Breast epithelium (tissue), 4 donors: ENCODE measurements at places on chromosomes 1 and 21.
A peak's percentile ranks its signal among the peaks of the same experiment; 100 is the strongest.

DNA sequence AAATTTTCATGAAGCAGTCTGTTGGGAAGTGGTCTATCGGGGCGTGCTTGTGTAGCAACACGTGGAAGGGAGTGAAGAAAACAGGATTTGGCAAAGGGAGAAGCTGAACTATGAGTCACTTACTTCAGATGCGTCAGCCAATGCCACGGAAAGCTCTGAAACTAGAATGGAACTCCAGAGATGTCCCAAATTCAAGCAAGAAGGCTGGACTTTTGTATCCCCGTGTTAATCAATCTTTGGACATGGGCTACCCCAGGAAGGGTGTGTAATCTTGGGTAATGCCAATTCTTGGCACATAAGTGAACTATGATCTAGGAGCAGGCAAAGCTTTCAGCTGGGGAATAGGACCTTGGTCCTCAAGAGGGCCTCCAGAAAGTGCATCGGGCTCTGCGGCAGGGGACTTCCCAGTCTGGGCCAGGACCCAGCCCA lies 102.6 kb downstream of the ADSS2 start:
- no peak for DNase-seq

GRCh38 chr1:18293291-18293690 lies 185.7 kb downstream of the IGSF21 start:
- no peak for DNase-seq

- DNase-seq: no peak
These were observed at the start of gene LCE4A for GRCh38 chr1:152707860-152708259. TSS of gene LCE4A (plus strand) at chr1:152708160. CDS start at chr1:152709076, 916 bp downstream.

DNA sequence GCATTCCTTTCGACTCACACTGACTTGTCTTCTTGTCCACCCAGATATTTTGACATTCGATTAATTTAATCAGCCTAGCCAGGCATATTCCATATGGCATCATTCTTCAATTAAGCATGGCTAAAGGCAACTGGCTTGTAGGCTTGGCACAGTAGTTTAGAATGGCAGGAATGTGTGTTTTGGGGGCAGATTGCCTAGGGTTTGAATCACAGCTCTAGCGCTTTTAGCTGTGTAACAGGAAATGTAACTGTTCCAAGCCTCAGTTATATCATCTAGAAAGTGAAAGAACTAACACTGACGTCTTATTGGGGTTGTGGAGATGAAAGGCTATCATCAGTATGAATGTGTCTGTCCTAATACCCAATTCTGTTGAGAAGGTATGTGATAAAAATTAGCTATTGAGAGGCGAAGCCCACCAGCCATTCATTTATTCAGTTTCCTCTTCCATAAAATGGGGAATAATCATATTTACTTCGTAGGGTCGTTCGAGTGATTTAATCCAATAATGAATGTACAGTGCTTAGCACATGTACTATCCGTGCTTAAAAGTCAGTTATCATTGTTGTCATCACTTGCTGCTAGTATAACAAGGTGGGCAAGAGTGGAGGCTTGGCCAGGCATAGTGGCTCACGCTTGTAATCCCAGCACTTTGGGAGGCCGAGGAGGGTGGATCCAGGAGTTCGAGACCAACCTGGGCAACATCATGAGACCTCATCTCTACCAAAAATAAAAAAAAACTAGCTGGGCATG lies 41.6 kb upstream of the GRHL3 start:
- no peak for DNase-seq

- DNase-seq: no peak
These were observed 81.7 kb upstream of the WNT4 start for GRCh38 chr1:22224631-22225030.

GRCh38 chr1:55457874-55458273 lies 242.7 kb upstream of the USP24 start:
- no peak for DNase-seq

DNA sequence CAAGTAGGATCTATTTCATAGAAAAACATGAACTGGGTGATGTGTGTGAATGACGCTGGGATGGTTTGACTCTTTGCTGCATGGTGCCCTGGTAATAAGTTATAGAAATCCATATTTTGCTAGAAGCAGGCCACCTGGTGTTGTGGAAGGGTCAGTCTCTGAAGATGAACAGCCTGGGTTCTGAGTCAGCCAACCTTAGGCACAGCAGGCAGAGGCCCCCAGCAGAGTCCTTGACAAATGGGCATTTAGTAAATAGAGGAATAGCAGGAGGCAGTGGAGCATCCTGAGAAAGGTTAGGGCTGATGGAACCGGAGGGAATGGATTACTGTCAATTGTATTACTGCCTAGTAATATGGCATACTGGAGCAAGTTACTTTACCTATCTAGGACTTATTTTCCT lies 20.9 kb downstream of the FGGY start:
- DNase-seq: no peak

DNA sequence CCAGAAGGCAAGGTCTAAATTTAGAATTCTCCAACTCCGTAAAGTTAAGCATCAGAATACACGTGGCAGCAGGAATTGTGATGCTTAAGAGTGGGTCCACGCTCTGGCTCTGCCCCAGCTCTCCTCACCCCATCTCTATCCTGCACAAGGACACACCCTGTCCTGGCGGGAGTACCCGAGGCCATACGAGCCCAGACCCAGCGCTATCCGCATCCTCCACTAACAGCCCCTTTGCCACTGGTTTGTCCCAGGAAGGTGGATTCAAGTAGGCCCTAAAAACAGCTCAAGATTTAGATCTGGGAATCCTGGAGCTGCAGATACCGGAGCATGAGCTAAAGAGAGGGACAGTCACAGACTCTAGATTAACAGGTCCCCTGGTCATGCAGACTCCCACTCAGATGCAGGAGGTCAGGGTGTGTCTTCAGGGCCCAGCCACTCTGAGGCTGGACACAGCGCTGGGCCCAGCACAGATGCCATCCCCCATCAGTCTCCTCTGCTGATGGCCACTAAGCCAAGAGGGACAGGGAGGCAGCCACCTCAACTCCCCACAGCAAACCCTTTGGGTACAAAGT lies 393.3 kb downstream of the NPHP4 start:
- no peak for DNase-seq

DNA sequence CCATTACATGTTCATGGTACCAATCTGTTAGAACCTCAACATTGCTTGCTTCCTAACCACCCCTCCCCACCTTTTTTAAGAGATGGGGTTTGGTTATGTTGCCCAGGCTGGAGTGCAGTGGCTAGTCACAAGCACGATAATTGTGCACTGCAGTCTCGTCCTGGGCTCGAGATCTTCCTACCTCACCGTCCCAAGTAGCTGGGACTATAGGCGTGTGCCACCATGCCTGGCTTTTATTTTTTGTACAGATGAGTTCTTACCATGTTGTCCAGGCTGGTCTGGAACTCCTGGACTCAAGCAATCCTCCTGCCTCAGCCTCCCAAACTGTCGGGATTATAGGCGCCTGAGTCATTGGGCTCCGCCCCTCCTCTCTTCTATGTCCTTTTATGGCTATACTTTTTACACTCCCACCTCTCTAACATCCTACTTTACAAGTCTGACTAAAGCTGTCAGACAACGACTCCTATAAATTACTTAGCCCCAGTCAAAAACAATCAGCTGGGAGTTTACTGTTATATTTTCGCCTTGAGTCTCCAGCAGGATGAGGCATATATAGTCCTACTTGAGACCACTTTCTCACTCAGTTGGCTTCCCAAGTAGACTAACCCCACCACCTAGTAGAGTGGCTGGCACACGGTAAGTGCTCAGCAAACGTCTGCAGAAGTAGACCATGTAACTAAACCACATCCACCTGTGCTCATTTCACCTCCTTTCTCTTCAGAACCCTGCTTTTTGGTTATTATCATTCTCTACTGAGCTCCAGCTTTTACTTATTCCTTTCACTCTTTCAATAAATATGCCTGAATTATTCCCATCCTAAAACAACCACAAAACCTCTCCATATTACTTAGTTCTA lies 13.8 kb downstream of the ENSA start:
- no peak for DNase-seq

- DNase-seq: no peak
These were observed 146.6 kb downstream of the HHAT start for GRCh38 chr1:210475321-210475720.

- no peak for DNase-seq
These were observed 15.0 kb upstream of the ANGPTL1 start for GRCh38 chr1:178885869-178886268.

DNA sequence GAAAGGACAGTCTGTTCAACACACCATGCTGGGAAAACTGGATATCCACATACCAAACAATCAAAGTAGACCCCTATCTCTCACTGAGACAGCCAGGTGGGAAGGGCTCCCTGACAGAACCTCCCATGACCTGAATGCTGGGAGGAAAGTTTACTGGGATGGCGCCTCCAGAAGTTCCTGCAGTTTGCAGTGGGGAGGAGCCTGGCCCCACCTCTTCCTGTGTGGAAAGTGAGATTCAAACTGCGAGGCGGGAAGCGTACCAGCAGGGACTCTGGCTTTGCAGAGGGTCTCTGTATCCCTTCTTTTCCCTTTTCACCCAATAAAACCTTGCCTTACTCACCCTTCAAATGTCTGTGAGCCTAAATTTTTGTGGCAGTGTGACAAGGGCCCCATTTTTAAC lies 190.7 kb downstream of the HHIPL2 start:
- DNase-seq: no peak

- no peak for DNase-seq
These were observed 81.7 kb upstream of the BEND5 start for GRCh38 chr1:48858200-48858920.

- no peak for DNase-seq
These were observed 591.0 kb downstream of the ADGRL2 start for GRCh38 chr1:82391712-82392111.

DNA sequence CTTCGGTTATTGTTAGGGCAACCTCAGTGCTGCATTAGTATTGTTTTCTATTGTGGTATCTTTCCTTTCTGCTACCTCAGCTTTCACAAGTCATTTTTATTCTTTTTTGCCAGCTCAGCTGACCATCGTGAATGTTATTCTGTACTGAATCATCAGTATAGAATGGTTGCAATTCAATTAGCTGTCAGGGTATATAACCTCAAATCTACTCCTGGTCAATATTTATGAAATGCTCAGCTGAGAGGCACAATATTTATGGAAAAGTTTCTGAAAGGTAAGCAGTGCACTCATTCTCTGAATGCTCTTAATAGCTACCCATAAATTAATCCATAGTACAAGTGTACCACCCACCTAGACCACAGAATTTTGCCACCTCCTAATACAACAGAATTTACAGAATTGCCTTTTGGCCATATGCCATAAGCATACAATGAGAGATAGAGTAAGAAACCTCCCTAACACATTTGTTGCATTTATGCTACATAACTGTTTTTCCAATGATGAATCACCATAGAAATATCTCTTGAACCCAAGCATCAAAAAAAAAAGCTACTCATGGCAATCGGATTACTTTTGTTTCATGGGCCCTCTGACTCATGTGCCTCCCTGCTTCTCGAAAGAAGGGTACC lies 732.6 kb upstream of the CHRM3 start:
- DNase-seq: no peak

DNA sequence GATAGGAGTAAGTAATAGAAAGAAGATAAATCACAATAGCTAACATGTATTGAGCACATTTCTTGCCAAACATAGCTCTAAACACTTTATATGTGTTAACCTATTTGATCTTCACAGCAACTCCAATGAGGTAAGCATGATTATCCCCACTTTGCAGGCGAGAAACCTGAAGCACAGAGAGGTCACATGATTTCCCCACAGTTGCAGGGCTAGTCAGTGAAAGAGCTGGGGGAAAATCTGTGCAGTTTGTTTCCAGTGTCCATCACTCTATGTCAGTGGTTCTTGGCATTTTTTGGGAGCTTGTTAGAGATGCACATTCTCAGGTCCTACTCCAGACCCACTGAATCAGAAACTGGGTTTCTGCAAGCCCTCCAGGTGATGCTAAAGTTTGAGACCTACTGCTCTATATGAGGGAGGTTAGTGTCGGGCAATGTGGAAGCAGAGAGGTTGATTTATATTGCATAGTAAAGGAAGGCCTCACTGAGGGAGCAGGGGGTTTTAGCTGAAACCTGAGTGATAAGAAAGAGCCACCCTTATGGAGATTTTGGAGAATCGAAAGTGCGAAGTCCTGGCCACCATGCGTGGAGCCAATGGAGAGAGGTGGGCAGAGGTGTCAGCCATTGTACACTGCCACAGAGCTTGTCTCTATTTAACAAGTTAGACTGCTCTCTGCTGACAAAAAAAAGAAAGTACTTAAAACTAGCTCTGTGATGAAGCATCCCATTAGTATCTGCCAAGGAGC lies 20.9 kb downstream of the MCOLN3 start:
- DNase-seq: no peak

GRCh38 chr1:3915551-3916121 lies 15.6 kb upstream of the C1orf174 start:
- no peak for DNase-seq

- DNase-seq: no peak
These were observed 49.1 kb upstream of the SERBP1 start for GRCh38 chr1:67479146-67479891.

GRCh38 chr1:11289064-11289463 lies 16.1 kb downstream of the UBIAD1 start:
- no peak for DNase-seq

DNA sequence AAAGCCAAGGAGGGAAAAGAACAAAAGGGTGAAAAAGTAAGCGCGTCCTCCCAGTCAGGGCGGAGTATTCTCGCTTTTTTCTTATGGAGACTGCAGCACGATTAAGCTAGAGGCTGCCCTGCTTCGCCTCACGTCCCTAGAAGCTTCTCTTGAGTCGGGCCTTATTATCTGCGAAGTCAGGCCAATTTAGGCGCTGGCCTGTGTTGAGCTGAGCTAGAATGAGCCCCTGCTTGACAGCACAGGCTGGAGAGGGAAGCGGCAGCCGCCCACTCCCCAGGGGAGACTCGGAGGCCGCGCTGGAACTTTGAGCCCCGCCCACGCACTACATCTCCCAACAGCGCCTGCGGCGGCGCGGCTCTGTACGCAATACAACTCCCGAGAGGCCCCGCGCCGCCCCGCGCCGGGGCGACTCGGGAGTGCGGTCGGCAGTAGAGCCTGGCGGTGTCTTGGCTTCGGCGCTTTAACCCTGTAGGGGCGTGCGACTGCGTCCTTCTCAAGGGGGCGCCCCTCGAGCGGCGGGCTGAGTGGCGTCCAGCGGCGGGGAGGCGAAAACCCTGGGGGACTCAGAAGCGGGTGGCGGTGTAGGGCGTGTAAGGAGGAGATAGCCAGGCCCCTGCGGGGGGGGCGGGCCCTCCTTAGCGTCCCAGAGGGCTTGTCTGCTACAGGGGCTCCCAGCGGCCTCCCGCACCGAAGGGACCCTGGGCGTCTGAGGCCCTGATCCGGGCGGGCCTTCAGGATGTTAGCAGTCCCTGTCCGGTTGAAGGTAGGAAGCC lies 888 bp downstream of the ZNF436 start:
- peak; percentile 90 for DNase-seq

- no peak for DNase-seq
These were observed 17.4 kb downstream of the AJAP1 start for GRCh38 chr1:4671828-4672227.

DNA sequence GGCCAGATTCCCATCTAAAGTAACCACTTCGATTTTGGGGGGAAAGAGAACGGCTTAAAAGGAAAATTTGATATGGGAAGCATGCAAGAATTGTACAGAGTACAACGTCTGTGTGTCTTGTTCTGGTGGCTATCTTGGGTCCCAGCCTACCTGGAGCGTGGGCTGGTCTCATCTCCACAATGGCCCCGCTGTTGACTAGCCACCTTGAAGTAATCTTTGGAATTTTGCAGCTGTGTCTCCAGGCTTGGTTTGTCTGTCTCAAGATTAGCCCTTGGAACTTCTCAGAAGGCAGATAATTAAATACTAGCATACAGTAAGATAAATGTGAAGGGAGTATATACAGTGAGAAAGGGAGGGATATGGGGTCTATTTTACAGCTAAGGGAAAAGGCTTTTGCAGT lies 1.3 kb upstream of the CC2D1B start:
- DNase-seq: no peak
